ENCODE measurements at places on chromosomes 1 and 21. TPM values are rescaled to one million over a fixed set of nuclear protein-coding genes. Genes with fewer than 3 reads are reported as not detected.

Gene CD52
- 13.2 TPM for total RNA-seq

Gene C1QB
- total RNA-seq: 692 TPM

Gene RNU1-2
- total RNA-seq: under 0.01 TPM

Gene UBASH3A
- not detected for total RNA-seq

Gene TRAF3IP3
- 9.0 TPM for total RNA-seq

Gene CRYBG2
- total RNA-seq: not detected

Gene FAM72C
- total RNA-seq: not detected

Gene TTC39A
- total RNA-seq: 2.1 TPM

Gene CYP4B1
- total RNA-seq: 194 TPM

Gene HSPA6
- total RNA-seq: 22.1 TPM

Gene GRIK1
- total RNA-seq: 0.09 TPM

Gene LCE2B
- total RNA-seq: not detected

Gene CSRP1
- total RNA-seq: 258 TPM

Gene ZFP69
- total RNA-seq: 1.9 TPM

DNA sequence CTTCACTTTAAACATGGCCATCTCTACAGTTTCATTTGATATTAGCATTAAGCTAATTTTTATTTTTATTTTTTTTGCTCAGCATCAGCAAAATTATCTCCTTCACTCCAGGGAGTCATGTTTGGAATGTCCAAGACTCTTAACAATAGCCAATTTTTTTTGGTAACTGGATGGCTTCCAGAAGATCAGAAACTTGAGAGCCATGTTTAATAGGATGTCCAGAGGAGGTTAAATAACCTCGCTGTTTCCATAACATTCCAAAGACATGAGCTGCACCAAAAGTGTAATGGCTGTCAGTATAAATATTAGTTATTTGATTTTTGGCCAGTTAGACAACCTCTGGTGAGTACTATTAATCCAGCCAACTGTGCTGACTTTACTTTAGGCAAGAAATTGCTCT is 80.7 kb downstream of the DNTTIP2 start:
- DNase-seq: no peak

- DNase-seq: no peak
These were observed 51.2 kb downstream of the CCDC185 start for GRCh38 chr1:223444411-223444810.

- DNase-seq: no peak
These were observed 2.5 kb upstream of the PCBP3 start for GRCh38 chr21:45640888-45641479.

DNA sequence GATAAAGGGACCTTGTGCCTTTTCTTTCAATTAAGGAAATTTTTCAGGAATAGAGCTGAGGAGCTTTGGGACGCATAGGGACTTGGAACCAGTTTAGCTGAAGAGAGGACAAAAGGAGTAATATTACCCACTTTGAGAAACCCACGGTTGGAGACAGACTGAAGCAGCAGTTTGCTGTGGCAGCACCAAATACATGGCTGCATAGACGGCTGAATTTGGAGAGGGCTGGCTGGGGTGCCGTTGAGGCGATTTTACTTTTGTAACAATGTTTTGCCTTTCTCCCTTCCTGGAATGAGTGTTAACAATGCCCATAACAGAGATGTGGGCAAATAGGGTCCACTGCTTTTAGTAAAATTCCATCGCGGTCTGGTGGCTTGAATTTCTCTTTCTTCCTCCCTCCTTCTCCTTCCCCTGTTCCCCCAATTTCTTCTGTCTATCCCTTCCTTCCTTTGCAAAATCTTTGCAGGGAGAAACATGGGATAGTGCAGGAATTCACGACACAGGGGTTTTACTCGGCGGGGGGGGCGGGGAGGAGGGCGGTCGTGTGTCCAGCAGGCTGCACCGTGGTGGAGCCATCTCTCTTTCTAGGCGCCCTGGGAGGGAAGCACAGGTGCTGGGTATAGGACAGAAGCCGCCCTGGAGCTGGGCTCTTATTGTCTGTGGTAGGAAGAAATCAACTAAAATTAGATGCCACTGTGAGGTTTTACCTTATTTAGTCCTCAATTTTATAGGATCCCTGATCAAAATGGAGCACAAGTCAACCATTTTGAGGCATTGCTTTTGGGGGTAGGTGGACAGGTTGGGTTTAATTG is 6.8 kb downstream of the LHX4 start:
- no peak for DNase-seq

- no peak for DNase-seq
These were observed 102.7 kb upstream of the DPH5 start for GRCh38 chr1:101128211-101128727.

GRCh38 chr1:43932786-43933385 is 715 bp upstream of the ARTN start:
- no peak for DNase-seq

DNA sequence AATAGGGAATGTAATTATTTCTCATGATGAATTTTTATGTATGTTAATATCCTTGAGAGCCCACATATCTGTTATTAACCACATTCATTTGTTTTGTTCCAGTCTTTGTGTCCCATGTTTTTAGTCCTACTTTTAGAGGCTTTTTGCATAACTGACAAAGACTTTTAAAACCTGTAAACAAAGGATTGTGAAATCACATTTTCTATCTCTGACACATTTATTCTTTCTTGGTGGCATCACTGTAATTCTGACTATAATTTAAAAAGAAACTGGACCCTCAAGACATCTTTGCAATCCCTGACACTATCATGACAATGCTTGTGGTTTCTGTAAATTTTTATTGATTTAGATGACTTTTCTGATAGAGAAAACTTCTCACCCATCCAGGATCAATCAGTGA is 313.1 kb downstream of the SIPA1L2 start:
- DNase-seq: no peak

GRCh38 chr1:4978660-4979390 is 324.4 kb downstream of the AJAP1 start:
- no peak for DNase-seq

DNA sequence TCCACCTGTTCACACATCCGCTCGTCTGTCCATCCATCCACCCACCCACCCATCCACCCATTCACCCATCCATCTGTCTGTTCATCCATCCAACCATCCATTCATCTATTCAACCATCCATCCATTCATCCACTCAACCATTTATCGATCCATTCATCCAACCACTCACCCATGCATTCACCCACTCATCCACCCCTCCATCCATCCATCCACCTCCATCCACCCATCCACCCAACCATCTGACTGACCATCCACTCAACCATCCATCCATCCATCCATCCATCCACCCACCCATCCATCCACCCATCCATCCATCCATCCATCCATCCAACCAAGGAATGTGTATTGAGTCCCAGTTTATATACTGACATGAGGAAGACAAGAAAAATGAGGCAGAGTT is 73.1 kb downstream of the UMODL1 start:
- no peak for DNase-seq

DNA sequence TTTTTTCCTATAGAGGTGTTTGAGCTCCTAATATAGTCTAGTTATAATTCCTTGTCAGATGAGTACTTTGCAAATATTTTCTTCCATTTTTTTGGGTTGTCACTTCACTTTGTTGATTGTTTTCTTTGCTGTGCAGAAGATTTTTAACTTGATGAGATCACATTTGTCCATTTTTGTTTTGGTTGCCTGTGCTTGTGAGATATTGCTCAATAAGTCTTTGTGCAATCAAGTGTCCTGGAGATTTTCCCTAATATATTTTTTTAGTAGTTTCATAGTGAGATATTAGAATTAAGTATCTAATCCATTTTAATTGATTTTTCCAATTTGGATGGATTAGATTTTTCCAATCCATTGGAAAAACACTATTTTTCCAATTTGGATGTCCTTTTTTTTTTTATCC is 1395.5 kb downstream of the PLA2G4A start:
- no peak for DNase-seq

- no peak for DNase-seq
These were observed 1.2 kb downstream of the LRP8 start for GRCh38 chr1:53326598-53327181.

GRCh38 chr1:195173753-195174152 is 1434.5 kb downstream of the KCNT2 start:
- no peak for DNase-seq

GRCh38 chr1:158564608-158565007 is 5.8 kb downstream of the OR6P1 start:
- DNase-seq: no peak

GRCh38 chr1:217946511-217946910 is 315.4 kb downstream of the SPATA17 start:
- no peak for DNase-seq

- DNase-seq: no peak
These were observed 1.1 kb upstream of the LMO4 start for GRCh38 chr1:87327376-87328271.

GRCh38 chr1:85464497-85465098 is 361 bp downstream of the DDAH1 start:
- peak; percentile 48 for DNase-seq

- DNase-seq: no peak
These were observed 158.3 kb downstream of the TOMM20 start for GRCh38 chr1:234970401-234970730.

GRCh38 chr1:3896396-3897000 is 3.6 kb downstream of the C1orf174 start:
- DNase-seq: no peak

DNA sequence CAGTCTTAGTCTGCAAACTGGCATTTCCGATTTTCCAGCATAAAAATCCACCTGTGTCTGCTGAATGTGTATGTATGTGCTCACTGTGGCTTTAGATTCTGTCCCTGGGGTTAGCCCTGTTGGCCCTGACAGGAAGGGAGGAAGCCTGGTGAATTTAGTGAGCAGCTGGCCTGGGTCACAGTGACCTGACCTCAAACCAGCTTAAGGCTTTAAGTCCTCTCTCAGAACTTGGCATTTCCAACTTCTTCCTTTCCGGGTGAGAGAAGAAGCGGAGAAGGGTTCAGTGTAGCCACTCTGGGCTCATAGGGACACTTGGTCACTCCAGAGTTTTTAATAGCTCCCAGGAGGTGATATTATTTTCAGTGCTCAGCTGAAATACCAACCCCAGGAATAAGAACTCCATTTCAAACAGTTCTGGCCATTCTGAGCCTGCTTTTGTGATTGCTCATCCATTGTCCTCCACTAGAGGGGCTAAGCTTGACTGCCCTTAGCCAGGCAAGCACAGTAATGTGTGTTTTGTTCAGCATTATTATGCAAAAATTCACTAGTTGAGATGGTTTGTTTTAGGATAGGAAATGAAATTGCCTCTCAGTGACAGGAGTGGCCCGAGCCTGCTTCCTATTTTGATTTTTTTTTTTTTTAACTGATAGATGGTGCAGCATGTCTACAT is 2.5 kb upstream of the OLFML3 start:
- DNase-seq: no peak

DNA sequence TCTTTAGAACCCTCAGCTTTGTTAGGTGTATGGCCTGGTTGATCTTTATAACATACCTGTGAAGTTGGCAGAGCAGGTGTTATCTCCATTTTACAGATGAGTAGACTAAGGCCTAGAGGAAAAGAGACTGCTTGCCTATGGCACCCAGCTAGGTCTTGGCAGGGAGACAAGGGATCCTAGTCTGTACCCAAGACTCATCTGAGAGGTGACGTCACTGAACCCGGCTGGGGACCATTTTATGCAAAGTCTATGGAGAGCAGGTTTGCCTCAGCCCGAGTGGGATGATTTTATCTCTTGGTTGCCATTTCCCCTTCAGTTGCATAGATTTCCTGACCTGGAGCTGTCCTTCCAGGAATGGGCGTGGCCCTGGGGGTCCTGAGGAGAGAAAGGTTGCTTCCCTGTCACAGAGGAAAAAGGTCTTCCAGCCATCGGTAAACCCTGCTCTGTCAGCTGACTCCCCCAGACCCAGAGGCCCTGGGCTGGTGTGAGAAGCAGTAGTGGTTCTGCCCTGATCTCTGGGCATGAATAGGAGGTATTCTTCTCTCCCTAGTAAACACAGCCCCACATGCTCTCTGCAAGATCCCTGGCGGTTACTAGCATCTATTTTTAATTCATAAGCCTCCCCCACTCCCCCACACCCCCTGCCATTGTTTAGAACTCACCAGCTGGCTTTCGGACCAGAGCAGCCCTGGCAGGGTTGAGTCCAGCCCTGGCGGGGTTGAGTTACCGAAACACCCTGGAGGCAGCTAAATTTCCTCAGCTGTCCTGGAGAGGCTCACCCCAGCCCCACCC is 19.6 kb downstream of the TMCC2 start:
- DNase-seq: no peak

DNA sequence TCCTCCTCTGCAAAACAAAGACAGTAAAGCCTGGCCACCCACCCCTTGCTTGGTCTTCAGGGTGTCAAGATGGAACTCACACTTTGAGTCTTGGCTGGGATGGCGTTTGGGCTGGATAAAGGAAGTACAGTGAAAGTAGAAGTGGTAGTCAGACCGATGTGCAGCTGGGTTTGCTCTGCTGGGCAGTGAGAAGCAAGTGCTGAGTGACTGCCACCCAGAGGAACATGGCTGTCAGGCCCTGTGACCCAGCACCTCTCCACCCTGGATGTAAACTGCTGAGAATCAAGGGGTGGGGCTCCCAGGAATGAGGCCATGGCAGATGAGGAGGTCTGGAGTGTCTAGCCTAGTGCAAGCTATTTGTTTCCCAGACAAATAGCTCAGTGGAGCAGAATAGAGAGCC is 51.2 kb downstream of the POFUT2 start:
- DNase-seq: no peak

- DNase-seq: no peak
These were observed 333.4 kb downstream of the CHRM3 start for GRCh38 chr1:239719642-239720258.

DNA sequence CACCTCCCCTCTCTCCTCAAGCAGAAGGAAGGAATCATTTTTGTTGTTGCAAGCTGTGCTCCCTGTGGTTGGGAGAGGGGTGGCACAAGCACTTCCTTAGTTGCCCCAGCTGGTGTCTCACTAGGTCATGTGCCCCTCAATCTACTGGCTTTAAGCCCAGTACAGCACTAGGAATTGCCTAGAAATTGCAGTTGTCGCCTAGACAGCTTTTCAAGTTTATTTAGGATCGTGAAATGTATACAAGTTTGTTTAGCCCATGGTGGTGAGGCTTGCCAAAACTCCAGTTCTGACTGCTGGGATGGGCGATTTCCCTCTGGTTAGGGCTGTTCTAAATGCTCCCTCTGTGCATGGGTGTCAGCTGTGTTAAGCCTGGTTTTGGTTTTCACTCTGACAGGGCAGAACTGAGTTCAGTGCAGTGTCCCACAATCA is 126.8 kb upstream of the ZNF644 start:
- no peak for DNase-seq

GRCh38 chr21:42639646-42640152 is 13.7 kb upstream of the PDE9A start:
- DNase-seq: no peak

DNA sequence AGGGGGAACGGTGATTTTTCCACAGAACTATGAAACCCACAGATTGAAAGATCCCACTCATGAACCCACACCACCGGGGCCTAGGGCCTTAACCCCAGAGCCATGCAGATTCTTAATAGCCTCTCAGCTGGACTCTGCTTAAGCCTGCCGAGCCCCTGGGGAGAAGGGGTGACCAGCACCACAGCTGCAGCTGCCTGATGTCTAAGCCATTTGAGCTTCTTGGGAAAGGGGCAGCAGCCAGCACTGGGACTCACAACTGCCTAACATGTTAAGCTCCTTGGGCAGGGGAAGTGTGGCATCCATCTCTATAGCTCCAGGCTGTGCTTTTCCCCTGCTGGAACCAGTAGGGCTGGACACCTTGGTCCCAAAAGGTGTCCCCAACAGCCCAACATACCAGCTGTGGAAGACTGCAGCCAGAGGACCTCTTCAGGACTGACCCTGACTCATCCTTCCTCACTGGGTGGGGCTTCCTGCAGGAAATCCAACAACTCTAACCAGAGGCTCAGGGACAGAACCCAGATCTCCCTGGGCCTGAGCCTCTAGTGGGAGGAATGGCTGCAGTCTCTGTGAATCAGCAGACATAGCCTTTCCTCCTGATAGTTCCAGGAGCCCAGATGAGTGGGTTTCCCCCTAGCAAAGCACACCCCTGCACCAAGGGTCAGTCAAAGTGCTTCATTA is 34.6 kb upstream of the FMO3 start:
- DNase-seq: no peak

Data from omental fat pad (tissue), 4 donors.